ENCODE measurements at places on chromosomes 13 and 19.

GRCh38 chr19:18135712-18136584, 17.0 kb upstream of the PIK3R2 start:
- DNase-seq: peak; percentile 61

GRCh38 chr13:23510544-23510916, 59.7 kb upstream of the TNFRSF19 start:
- DNase-seq: no peak

GRCh38 chr13:49279112-49279511, 31.4 kb downstream of the CDADC1 start:
- no peak for DNase-seq

- DNase-seq: peak; percentile 64
Observed at GRCh38 chr19:39544226-39544903, 4.4 kb upstream of the EID2 start.

DNA sequence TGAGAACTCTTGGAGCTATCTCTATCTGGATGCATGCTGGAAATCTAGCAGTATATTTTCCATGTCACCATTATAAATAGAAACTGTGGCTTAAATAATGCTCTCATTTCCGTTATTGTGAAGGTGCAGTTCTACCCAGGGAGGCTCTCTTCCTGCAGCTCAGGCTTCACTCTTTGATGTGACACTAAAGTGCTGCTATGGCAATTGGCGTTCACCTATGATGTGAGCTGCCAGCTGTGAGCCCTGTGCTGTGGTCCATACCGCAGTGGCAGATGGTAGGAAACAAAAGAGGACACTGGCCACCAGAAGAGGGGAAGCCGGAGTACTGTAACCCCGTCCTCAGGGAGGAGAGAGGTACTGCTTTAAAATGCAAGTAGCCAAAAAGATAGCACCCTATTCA, 40.6 kb upstream of the ZNF681 start:
- DNase-seq: no peak

GRCh38 chr13:80726868-80727267, 385.9 kb upstream of the SPRY2 start:
- no peak for DNase-seq

GRCh38 chr13:103945836-103946235, 879.6 kb upstream of the SLC10A2 start:
- no peak for DNase-seq

DNA sequence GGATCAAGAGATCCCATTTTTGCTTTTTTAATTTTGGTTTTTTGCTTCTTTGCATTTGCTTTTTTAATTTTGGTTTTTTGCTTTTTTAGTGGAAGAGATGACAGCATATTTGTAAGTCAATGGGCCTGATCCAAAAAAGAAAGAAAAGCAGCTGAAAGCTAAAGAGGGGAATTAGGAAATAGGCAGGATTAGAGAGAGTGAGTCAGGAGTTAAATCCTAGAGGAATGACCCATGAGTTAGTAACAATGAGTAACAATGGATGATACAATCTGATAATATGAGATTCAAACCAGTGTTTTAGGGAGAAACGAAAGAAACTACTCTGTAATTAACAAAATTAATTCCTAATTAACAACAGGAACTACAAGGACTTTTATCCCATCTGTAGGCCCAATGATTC, 111.2 kb upstream of the SGCG start:
- peak; percentile 52 for DNase-seq

- no peak for DNase-seq
Observed at GRCh38 chr13:108700422-108701170, 71.2 kb downstream of the MYO16 start.

DNA sequence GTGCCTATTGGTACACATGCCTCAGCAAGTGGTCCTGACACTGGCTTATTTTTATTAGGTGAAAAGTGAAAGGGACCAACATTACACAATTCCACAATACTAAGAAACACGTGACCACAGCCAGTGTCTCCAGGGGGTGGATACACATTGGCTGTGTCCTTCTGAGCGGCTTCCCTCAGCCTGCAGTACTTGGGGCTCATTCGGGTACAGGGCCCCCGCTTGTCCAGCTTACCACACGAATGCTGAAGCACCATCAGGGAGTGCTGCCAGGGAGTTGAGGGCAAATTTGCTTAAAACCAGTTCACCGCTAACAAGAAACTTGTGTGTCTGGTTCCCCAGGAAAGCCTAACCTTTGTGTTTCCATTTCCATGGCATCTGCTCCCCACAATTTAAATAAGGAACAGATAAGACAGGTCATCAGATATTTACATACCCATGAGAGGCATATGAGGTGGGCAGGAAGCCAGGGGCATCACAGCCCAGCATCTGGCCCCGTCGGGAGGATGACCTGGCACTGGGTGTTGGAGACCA, 23.3 kb downstream of the PBX4 start:
- no peak for DNase-seq

- DNase-seq: no peak
Observed at GRCh38 chr19:4272894-4273293, 6.2 kb upstream of the SHD start.

GRCh38 chr13:27257648-27258253, 6.4 kb downstream of the RPL21 start:
- DNase-seq: no peak

- no peak for DNase-seq
Observed at GRCh38 chr19:2308114-2308556, at the start of gene LINGO3. Gene LINGO3 (minus strand): TSS chr19:2308154. CDS start chr19:2291776, 16,378 bp downstream.

GRCh38 chr13:30148171-30148754, 159.1 kb downstream of the KATNAL1 start:
- DNase-seq: no peak

- DNase-seq: no peak
Observed at GRCh38 chr13:70694996-70695715, 586.9 kb upstream of the KLHL1 start.

- no peak for DNase-seq
Observed at GRCh38 chr13:32010136-32010535, 21.4 kb upstream of the FRY start.

DNA sequence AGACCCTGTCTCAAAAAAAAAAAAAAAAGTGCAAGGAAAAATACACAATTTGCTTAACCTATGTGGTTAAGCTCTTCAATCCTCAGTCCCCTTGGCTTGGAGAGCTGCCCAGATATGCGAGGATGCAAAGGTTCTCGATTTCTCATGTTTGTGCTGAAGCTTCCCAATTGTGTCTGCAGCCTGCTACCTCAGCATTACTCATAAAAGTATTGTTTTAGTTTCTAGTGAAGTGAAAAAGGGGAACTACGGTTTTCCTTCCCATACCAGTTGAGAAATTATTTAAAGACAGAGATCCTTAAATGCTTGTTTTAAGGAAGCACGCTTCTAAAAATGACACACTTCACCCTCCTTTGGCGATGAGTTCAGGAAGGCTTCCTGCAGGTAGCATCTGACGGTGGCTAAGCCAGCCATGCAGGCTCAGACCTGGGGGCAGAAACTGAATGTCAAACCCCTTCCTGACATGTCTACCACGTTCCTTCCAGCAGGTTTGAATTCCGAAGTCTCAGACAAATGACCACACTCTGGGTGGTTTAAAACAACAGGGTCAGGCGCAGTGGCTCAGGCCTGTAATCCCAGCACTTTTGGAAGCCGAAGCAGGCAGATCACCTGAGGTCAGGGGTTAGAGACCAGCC, 47.9 kb downstream of the RUBCNL start:
- peak; percentile 80 for DNase-seq

DNA sequence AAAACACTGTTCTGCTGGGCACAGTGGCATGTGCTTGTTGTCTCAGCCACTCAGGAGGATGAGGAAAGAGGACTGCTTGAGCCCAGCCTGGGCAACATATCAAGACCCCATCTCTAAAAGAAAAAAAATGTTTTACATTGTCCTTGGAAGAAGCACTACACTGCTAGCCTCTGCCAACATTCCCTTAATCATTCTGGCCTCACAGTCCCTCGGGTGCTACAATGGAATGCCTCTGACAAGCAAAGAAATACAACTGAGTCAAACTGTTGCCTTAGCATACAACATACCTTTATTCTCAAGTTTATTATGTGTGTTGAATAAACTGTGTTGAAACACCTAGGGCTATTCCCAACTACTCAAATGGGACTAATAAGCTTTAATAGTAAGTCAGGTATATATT, 56.1 kb downstream of the PSPC1 start:
- DNase-seq: no peak

DNA sequence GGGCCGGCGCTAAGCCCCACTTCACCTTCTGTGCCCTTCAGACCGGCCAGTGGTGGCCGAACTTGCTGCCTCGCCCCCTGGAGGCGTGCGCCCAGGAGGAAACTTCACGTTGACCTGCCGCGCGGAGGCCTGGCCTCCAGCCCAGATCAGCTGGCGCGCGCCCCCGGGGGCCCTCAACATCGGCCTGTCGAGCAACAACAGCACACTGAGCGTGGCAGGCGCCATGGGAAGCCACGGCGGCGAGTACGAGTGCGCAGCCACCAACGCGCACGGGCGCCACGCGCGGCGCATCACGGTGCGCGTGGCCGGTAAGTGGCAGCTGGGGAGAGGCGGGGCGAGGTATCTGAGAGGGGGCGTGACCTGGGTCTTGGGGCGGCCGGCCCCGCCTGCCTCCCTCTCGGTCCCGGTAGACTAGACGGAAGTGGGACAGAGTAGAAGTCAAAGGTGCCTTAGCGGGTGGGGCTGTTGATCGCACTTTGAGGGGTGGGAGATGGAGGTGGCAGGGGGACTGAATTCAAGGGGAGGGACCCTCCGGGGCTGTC, 5.6 kb downstream of the ICAM5 start:
- DNase-seq: no peak

DNA sequence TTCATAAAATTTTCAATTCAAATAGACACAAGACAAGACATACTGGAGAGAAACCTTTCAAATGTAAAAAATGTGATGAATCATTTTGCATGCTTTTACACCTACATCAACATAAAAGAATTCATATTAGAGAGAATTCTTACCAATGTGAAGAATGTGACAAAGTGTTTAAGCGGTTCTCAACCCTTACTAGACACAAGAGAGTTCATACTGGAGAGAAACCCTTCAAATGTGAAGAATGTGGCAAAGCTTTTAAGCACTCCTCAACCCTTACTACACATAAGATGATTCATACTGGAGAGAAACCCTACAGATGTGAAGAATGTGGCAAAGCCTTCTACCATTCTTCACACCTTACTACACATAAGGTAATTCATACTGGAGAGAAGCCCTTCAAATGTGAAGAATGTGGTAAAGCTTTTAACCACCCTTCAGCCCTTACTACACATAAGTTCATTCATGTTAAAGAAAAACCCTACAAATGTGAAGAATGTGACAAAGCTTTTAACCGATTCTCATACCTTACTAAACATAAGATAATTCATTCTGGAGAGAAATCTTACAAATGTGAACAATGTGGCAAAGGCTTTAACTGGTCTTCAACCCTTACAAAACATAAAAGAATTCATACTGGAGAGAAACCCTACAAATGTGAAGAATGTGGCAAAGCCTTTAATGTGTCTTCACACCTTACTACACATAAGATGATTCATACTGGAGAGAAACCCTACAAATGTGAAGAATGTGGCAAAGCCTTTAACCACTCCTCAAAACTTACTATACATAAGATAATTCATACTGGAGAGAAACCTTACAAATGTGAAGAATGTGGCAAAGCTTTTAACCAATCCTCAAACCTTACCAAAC, 24.6 kb upstream of the ZNF431 start:
- peak; percentile 91 for DNase-seq

GRCh38 chr13:25300861-25301346, 521 bp upstream of the NUP58 start:
- no peak for DNase-seq

GRCh38 chr13:40876020-40876738, 86.8 kb downstream of the SLC25A15 start:
- DNase-seq: peak; percentile 31

DNA sequence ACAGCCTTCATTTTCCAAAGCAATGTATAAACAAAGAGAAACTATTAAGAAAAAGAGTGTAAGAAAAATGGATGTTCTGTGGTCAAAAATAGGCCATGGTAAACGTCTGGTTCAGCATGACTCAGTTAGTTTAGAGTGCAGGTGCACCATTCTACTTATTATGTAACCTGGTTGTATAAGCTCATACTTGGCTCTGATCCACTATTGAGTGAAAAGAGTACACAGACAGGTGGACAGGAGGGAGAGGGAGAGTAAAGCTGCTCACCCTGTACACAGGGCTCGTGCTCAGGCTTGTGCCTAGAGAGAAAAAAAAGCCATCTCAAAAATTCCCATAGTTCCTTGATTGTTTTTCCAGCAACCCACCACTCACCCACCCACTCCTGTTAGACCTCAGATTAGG, 85.8 kb upstream of the ZNF91 start:
- peak; percentile 73 for DNase-seq

GRCh38 chr13:46716821-46717220, 80.1 kb downstream of the ESD start:
- no peak for DNase-seq

GRCh38 chr19:47470447-47471195, 1.1 kb downstream of the SLC8A2 start:
- DNase-seq: no peak

DNA sequence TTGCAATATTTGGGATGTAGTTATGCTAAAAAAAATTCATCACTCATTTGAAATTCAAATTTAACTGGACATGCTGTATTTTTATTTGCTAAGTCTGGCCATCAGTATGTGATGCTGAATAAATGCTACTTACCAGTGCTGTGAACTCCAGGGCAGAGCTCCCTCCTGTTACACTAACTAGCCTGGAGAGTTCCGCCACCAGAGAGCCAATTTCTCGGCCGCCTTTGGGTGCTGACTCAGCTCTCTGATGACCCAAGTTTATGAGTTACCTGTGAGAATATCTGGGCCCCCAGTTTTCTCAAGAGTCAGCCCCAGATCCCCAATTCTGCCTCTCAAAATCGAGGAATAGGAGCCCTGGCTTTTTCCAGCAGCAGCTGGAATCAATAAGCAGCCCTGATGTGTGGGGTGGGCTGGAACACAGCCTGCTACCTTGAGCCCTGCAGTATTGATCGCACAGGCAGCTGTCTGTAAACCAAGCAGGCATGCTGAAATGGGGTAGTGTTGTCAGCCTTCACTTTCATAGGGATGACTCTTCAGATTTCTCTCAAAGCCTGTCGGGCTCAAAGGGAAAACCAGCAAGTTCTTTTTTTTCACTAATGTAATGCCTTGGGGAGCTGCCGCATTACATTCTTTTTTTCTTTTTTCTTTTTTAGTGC, 113.7 kb downstream of the DNAJC15 start:
- no peak for DNase-seq

DNA sequence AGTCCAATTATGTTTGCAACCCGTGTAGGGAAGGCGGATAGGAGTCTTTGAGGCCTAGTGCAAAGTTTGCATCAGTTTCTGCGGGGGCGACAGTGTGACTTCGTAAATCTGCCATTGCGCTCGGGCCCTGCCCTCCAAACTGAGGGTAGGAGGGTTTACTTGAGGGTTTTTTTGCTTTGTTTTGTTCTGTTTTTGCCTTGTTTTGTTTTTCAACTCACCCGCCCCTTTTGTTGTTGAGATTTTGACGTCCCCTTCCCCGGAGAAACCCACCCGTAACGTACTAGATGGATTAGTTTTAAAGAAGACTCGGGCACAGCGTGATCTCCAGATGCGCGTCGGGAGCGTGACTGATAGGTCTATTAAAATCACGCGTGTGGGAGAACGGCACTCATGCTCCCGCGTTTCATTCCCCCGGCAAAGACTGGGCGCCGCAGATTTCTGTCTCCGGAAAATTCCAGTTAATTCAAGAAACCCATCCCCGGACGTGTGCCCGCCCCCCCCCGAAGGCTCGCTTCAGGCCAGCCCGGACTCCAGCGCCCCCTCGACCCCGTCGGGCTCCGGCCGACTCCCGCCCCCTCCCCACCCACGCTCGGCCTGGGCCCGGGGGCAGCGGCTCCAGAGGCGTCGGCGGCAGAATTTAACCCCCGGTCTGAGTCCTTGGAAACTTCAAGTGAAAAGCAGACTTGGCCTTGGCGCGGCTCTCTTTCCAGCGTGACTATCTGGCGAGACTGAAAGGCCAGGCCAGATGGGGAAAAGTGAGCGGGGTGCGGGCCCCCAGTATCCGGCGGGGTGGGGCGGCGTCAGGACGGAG, 5.0 kb downstream of the SOX1 start:
- DNase-seq: no peak
